RPMI8226 (cell line): ENCODE measurements at places on chromosomes 2 and 18.

DNA sequence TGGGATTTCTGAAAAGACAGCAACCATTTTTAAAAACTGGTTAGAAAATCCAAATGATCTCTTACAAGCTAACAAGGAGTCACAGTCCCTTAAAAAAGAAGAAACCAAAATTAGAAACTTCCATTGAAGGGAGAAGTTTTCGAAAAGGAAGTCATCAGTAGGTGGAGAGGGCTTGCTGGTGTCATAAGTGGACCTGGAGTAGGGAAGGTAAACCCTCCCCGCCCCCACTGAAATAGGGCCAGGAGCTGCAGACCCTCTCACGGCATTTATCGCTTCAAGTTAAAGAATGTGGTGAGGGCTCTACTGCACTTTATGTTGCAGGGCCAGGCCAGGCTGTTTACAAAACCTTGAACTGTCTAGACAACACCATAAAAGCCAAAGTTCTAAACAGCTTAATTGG is 2.9 kb downstream of the HOXD11 start:
- no peak for DNase-seq

GRCh38 chr2:219744600-219744999 is 117.2 kb downstream of the SLC4A3 start:
- DNase-seq, result no peak

DNA sequence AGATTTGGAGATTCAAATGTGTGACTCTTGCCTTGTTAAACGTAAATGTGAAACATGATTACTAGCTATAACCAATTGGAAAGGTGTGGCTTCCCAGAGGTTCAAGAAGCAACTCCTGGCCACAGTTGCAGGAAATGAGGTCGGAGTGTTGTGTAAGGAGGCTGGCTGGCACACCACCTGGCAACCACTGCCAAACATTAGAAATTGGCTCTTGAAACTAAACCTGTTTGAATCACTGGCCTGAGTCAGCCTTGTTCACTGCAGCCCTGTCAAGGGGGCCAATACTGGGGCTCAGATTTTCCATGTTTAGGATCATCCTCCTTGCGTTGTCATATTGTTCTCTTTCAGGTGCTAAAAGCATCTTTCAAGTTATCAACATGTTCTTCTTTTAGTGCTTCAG is 206.3 kb downstream of the ARL6IP6 start:
- DNase-seq, result peak; percentile 40

GRCh38 chr2:26687328-26687727 is 5.2 kb upstream of the KCNK3 start:
- DNase-seq, result no peak

DNA sequence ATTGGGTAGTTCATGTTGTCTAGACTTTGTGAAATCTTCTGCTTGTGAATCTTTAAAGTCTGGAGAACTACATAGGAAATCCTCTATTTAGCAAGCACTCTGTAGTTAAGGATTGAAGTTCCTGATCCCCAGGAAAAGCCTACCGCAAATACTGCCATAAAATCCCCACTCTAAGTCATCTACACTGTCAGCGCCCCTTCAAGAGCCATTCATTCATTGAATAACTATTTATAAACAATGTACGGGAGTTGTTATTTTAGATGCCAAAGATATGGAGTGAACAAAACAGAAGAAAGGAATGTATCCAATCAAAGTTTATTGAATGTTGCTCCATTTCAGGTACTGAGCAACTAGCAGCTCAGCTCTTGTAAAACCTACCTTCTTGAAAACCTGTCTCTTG is 36.5 kb upstream of the SLC39A10 start:
- DNase-seq, result no peak

DNA sequence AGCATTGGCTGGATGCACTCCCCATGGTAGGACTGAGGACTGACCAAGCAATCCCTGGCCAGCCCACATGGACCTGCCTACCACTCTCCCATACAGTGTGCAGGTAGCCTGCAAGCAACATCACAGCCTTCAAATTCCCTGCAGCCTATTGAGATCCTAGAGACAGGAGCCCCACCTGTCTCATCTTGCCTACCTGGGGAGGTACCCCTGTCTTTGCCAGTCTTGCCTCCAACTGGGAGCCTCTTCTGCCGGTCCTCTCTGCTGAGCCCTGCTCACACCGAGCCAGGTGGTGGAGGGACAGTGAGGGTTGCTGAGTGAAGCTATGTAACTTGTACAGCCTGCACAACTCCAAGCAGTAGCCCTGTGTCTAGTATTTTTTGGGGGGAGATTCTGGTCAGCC is 29.9 kb downstream of the TTC32 start:
- no peak for DNase-seq

DNA sequence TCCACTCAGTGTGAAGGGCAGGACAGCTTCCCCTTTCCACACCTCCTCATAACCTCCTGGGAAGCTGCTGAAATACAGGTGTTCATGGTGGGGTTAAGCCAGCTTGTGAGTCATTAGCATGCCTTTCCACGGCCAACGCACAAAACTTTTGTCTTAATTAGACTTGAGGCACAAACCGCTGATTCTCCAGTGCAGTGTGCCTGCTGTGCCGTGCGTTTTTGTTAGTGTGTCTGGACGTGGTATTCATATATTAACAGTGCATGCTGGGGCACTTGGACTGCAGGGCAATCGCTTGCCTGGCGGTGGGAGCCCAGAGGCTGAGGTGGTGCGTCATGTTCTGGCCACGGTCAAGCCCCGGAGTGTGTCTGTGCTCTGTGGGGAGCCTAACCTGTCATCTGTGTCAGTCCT is 156.2 kb downstream of the SH3RF3 start:
- no peak for DNase-seq

DNA sequence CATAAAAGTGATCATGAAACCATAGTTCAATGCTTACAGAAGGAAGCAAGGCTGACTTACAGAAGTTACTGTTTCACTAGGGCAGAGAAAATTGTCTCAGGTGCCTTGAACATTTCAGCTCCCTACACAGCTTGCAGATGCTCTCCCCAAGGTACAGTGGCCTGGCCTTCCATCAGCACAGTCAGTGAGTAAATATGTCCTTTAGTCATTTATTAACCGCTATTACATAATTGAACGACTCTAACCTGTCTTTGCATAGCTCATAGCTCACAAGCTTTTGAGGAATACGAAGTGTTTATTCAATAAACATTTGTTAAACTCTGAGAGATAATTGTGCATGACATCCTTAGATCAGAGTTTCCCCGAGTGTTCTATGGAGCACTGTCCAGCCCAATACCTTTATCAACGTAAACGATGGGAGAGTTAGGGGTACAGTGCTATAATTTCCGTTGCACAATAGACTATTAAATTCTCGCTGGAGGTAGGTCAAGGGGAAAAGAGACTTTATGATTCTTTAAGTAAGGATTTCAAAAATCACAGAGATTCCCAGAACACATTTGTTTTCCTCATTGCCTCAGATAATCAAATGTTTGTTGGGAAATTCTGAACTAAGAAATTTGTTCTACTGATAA is 677.8 kb downstream of the TSN start:
- DNase-seq, result no peak

- DNase-seq, result no peak
These were observed 175.4 kb upstream of the SIX2 start for GRCh38 chr2:45184606-45185005.

GRCh38 chr2:64298161-64298560 is 153.9 kb upstream of the PELI1 start:
- no peak for DNase-seq

DNA sequence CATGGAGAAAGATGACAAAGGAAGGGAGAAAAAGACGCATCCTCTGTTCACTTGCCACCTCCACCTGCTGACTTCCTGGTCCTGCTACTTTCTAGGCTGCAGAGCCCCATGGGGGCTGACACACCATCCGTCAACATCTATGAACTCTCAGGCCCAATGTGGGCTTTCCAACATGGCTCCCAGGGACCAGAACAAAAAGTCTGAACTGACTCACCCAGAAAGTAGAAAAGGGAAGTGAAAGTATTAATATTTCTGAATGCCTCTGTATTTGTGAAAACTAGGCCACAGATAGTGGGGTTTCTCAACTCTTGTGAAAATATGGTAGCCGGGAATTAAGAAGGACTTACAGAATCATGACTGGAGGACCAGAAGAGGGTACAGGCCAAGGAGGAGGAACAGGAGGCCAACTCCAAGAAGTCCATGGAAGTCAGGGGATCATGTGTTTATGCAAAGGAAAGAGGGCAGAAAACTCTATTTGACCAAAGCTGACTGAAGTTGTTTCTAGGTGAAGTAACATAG is 123.1 kb upstream of the CAB39 start:
- no peak for DNase-seq

GRCh38 chr2:102050854-102051391 is 59.2 kb downstream of the IL1R2 start:
- DNase-seq, result no peak

GRCh38 chr18:1252534-1252933 is 347.9 kb downstream of the ADCYAP1 start:
- DNase-seq, result no peak

DNA sequence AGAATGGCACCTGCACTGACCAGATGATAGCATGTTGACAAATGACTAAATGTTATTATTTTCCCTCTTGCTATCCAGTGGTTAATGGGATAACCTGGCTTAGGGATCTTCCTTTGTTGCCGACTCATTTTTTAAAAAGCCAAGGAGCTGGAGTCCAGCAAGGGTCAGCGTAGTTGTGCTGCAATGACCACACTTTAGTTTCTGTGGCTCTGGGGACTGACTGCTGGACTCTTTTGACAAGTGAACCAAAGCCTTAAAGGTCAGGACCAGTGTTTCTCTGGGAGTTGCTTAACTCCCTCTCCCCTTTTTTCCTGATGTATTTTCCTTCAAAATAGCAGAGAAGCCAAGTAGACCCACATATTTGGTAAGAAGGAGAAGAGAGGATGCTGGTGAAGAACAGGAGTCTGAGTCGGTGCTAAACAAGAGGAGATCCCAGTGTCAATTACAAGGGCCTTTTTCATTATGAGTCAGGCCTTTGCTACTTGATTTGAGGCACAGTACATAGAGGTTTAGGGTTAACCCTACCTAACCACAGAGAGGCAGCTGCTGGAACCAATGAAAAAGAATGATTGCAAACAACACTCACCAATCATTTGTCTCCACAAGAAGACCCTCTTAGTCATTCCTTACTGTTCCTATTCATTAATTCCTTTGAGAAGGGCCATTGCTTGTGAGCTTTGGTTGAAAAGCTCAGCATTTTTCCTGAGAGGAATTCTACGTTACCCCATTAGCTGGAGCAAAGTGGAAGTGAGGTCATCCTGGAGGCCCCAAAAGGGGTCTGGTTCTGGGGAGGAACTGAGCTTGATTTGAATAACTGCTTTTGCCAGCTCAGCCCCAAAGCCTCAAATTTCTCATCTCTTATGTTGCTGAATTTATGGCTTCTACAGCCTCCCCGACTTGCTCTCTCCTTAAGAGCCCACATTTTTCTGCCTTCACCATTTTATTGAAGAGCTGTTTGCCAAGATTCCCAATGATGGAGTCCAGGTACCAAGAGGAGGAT is 137.6 kb upstream of the HNMT start:
- DNase-seq, result no peak

DNA sequence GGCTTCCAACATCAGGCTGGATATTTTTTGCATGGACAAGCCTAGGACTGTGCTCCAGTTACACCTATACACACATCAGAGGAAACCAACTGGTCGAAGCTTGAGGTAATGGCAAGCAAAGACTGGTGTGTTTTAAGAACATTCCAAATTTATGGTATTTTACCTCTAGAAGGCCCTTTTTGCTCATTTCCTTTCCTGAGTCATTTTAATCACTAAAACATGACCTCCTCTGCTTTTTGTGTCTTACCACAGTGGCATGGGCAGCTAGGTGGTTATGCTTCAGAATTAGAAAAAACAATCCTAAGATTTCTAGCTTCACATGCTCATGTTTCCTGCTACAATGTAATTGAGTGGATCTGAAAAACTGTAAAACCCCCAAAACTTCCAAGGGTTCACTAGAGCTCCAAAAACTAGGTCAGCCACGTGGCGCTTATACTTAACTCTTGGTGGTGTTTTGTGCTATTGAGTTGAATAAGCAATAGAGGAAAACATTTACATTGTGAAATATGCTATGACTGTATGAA is 30.6 kb upstream of the CHRNA1 start:
- DNase-seq, result no peak

- DNase-seq, result no peak
These were observed 13.5 kb upstream of the IL1RL1 start for GRCh38 chr2:102297891-102298290.

- no peak for DNase-seq
These were observed 154.6 kb downstream of the COPS8 start for GRCh38 chr2:237240252-237240651.

- DNase-seq, result no peak
These were observed 24.0 kb upstream of the ATG16L1 start for GRCh38 chr2:233227346-233227978.

DNA sequence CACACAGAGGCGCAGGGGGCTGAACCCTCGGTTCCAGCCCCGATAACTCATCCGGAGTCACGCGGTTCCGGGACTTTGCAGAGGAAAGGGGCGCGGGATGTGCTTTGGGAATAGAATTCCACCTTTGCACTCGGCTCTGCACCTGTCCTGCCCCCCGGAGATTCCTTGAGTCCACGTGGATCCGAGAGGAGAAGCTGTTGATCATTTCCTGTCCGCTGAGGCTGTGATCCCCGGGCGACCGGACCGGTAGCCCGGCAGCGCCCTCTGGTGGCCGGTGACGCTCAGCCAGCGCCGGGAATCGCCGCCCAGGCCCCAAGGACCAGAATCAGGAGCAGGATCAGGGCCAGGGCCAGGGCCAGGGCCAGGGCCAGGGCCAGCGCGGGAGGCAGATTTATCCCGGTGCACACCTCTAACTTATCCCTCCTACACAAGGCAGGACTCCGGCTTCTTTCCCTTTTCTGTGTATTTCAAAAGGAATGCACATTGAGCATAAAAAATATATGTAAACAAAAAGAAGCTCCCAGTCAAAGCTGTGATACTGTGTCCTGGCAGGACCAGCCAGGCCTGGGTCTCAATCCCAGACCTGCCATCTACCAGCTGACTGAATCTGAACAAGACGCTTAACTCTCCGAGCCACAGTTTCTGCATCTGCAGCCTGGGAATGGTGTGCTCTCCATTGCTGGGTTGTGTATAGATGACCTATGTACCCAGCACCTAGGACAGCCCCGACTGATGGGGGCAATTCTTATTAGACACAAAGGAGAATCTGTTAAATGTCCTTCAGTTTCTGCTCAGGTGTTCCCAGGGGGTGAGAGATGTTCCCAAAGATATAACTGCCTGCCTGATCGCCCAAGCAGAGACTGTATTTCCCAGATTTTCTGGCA is 8.5 kb upstream of the SPATA3 start:
- peak; percentile 73 for DNase-seq

GRCh38 chr2:134206573-134206972 is 47.3 kb upstream of the MGAT5 start:
- DNase-seq, result peak; percentile 28

GRCh38 chr2:30636311-30636710 is 170.9 kb downstream of the CAPN13 start:
- no peak for DNase-seq

- DNase-seq, result no peak
These were observed 133.6 kb upstream of the ERBB4 start for GRCh38 chr2:212672186-212672585.
